ENCODE measurements at places on chromosomes 11 and 22.
A peak's percentile ranks its signal among the peaks of the same experiment; 100 is the strongest.

DNA sequence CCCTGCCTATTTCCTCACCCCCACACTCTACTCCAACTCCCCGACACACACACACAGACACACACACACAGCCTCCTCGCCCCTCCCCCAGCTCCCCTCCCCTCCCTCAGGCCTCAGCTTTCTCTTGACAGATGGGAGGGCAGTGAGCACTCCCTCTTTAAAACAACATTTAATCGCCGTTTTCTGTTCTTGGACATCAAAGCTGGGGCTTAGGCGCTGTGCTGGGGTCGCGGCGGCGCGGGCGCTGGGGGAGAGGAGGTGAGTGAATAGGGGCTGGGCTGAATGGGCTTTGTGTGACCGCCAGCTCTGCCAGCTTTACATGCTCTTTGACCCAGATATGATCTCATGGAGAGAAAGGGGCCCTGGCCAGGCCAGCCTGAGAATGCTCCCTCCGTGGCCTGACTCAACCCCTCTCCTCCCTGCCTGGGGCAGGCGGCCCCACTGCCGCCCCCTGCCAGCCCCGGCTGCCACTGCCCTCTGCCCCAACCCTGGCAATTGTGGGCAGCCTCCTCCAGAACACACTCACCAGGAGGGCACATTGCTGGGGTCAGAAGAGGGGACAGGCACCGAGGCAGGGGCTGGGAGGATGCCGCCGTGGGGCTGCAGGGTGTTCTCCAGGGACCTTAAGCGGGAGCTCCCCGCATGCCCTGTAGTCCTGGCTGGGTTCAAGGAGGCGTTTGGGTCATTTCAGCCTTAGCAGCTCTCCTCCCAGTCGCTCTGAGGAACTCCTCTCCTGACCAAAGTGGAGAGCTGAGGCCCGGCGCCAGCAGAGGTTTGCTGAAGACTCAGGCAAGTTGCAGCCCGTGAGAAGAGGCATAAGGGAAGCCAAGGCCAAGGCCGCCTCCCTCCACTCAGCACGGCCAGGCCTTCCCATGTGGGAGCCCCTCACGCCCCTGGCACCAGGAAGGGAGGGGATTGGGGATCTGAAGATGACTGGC, 38.3 kb upstream of the NNMT start:
- DNase-seq = no peak

DNA sequence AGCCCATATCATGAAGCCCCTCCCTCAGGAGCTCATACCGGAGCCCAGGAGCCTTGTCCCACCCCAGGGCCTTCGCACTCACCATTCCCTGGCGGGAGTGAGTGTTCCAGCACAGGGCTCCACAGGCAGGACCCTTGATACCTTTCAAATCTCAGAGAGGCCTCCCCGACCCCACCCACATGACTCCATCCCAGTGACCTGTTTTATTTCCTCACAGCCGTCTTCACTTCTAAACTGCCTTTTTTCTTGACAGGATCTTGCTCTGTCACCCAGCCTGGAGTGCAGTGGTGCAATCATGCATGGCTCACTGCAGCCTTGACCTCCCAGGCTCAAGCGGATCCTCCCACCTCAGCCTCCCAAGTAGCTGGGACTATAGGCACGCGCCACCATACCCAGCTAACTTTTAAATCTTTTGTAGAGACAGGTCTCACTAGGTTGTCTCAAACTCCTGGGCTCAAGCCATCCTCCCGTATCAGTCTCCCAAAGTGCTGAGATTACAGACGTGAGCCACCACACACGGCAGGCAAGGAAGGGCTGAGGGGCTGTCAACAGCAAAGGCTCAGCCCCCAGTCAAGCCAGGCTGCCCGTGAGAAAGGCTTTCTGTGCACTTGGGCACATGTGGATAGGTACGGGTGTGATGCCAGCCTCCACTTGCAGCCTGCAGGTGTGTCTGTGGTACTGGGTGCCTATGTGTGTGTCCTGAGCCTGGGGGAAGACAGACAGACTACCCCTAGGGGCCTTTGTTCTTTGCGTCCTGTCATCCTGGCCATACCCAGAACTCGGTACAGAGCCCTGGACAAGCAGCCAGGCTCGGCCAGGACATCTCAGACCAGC, 9.3 kb downstream of the RPL3 start:
- DNase-seq = no peak

- no peak for DNase-seq
Observed at GRCh38 chr11:83093634-83094033, 21.9 kb upstream of the RAB30 start.

GRCh38 chr22:41621911-41622179, 750 bp downstream of the XRCC6 start:
- DNase-seq = no peak

- peak; percentile 20 for DNase-seq
Observed at GRCh38 chr22:38214302-38215056, 12.7 kb downstream of the MAFF start.

DNA sequence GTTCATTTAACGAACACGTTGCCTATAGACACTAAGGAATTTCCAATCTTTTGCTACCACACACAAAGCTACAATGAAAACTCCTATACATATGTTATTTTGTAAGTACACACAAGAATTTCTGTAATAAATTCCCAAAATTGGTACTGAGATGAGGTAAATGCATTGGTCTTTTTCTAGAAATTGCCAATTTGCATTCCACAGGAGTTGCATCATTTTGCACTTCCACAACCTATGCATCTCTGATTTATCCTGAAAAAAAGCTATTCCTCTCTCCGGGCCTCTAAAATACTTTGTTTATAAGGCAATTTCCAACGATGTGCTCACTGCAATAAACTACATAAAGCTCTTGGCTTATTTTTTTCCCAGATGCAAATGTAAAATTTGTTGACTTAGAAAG, 24.9 kb downstream of the IMMP1L start:
- DNase-seq = no peak

- no peak for DNase-seq
Observed at GRCh38 chr11:78203184-78203583, 14.5 kb downstream of the USP35 start.

DNA sequence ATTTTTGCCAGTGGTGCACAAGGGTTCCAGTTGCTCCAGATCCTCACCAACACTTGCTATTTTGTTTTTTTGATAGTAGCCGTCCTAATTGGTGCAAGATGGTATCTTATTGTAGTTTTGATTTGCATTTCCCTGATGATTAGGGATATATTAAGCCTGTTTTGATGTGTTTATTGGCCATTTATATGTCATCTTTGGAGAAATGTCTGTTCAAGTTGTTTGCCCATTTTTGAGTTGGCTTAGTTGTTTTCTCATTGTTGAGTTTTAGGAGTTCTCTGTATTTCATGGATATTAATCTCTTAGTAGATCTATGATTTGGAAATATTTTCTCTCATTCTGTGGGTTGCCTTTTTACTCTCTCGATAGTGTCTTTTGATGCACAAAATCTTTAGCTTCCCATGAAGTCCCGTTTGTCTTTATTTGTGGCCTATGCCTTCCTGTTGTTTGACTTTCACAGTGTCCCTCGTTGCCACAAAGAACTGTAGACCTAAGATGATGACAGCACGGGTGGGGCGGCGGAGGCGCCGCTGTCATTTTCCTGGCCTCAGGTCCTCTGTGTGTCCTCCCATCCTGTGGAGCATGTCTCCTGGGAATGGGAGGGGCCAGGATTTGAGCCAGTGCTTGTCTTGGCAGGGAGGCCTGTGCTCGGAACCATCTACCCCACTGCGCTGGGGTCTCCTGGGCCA, 33.5 kb downstream of the LRP5 start:
- DNase-seq = no peak

DNA sequence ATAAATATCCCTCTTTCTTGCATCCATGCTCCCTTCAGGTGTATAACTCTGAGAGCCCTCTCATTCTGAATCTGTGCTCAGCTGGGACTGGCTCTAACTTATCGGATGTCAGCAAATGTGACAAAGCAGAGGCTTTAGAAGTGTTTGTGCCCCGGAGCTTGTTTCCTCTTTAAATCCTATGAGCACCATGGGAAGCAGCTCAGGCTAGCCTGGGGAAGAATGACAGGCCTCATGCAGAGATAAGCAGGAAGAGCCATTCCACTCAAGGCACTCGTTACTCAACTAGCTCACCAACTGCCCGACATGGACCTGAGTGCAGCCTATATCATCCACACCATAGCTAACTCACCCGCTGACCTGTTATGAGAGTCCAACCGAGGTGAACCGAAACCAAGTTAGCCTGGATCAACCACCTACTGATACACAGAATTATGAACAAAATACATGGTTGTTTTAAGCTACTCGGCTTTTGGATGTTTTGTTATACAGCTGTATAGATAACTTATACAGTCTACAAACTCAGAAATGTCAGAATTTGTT, 990.7 kb downstream of the NTM start:
- DNase-seq = no peak

DNA sequence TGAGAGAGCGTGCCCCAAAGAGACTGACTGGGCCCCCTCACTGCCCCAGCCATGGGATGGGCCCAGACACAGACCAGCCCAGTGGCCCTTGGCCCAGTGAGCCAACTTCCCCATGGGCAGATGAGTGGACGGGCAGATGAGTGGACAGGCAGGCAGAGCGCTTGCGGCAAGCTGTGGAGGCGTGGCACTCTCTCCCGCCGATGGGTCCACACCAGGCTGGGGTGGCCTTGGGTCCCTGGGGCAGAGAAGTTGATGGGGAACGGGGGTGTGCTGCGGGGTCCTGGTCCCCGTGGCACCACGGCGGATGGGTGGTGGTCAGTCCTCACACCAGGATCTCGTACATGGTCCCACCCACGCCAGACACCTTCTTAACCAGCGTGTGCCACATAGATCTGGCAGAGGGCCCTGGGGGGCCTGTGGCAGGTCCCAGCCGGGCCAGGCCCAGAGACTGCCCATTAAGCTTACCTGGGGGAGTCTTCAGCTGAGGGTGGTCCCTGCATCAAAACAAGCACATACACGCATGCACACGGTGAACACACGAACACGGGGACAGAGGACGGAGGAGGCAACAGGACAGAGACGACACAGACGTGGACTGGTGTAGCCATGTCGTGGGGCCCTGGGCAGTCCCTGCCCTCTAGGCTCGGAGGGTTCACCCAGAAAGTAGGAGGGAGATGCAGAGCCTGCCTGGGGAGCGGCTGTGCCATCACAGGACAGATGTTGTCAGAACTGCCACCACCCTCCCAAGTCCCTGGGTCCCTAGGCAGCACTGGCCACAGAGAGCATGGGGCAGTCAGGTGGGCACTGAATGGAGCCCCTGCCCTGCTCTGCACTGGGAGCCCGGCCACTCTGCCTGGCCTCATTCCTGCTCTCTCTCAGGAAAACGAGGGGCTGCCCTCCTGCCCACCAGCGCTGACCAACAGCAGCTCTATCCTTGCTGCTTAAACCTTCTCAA, 182.2 kb downstream of the IGLL1 start:
- DNase-seq = no peak

DNA sequence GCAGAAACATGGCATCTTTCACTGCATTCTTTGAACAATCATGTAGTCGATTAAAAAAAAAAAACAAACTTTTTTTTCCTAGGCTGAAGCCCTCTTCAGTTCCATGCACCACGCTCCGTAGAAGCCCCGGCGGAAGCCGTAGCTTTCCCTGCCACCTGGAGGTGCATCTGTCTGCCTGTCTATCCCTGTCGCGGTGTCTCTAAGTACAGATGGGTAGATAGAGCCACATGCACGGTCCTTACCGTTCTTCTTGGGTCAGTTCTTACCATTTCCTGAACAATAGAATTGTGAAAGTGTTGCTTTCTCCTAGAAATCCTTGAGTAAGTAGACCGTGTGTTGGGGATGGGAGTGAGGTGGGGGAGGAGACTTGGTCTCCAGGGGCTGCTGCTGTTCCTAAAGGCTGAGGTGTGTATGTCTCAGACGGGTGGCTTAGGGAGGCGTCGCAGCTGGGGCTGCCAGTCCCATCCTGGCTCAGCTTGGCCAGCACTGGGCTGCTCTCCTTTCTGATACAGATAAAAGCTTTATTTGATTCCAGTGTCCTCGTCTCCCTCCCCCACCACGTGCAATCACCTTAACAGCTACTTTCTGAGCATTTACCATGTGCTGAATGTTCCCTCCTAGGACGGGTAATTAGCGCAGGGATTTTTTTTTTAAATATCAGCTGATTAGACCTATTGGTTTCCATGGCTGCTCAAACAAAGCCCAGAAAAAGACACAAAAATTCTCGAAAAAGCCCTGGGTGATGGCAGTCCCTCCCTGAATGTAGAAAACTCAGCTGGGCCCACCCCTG, 46.8 kb downstream of the MACROD1 start:
- no peak for DNase-seq

DNA sequence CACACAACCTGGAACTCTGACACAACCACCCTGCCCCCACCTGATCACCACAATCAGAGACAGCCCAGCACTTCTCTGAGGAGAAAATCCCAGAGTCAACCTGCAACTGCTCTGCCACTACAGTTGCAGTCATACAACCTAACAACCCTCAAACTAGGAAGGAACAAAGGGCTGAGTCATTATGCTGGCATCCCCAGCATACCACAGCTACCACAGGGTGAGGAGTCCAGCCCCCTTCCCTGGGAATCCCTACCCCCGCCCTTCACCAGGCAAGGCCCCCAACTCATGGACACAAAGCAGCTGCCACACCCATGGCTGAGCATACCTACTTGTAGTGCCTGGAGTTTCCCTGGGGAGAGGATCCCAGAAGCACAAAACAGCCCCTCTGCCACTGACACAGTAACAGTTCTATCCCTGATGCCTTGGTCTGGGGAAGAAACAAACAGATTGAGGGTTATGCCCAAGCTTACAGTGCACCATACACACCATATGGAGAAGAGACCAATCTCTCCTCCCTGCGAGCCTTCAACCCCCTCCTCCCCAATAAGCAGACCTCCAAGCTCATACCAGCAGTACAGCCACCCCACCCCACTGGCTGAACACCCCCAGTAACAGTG, 68.5 kb upstream of the C11orf58 start:
- no peak for DNase-seq

DNA sequence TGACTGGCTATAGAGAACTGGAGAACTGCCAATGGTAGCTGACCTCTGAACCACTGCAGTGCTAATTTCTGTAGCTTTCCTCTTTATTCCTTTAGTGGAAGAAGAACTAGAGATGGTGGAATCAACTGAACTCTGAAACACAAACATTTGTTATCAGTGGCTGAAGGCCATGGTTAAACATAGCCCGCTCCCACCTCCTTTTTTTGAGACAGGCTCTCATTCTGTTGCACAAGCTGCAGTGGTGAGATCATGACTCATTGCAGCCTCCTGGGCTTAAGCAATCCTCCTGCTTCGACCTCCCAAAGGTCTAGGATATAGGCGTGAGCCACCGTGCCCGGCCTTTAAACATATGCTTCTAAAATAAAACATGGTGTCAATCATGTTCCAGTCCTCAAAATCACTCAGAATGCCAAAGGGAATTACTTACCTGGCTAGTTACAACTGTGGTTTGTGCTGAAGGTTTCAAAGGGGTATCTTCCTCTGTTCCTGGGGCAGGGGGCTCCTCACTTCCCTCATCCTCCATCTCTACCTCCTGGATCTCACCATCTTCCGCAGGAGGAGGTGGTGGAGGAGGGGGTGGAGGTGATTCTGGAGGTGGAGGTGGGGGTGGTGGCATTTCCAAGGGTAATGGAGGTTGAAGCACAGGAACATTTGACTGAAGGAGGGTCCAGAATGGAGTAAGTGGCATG, 9.0 kb upstream of the AGBL2 start:
- no peak for DNase-seq

- DNase-seq = no peak
Observed at GRCh38 chr22:22318723-22319465, 74.3 kb downstream of the VPREB1 start.
